Effector CD4-positive, alpha-beta T cell (primary cell): ENCODE measurements at places on chromosomes 16 and 17.
A peak's percentile ranks its signal among the peaks of the same experiment; 100 is the strongest.

DNA sequence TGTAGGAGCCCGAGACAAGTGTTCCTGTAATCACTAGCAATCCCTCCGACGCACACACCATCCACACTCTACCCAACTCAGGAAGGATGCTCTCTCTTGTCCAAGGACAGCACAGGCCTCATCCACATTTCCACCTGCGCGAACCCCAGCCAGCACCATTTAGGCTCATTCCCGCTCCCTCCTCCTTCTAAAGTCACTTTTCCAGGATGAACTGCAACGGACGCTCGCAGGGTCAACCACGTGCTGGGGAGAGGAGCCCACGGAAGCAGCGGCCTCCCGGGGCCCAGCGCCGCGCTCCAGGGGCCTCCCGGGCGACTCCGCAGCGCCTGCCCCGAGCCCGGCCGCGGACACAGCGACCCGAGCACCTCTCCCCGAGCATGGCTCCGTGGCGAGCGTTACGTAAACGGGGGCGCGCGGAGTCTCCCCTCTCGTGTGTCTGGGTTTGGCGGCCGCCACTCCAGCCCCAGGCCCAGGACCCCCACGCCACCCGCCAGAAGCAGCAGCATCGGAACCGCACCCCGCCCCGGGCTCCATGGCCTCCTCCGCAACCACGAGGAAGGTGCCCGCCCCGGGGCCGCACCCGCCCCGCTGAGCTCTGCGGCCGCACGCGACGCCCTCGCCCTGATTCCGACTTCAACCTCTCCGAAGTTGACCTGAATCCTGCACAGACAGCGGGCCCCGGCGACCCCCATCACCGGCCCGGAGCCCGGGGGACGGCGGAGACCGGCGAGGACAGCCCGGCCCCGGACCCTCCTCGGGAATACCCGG is 668 bp downstream of the USP36 start:
- DNase-seq = peak; percentile 19

GRCh38 chr17:76887802-76888201 is 19.6 kb downstream of the MGAT5B start:
- DNase-seq = no peak

- DNase-seq = peak; percentile 20
Observed at GRCh38 chr17:7549401-7550055, 670 bp downstream of the TNFSF12 start.

DNA sequence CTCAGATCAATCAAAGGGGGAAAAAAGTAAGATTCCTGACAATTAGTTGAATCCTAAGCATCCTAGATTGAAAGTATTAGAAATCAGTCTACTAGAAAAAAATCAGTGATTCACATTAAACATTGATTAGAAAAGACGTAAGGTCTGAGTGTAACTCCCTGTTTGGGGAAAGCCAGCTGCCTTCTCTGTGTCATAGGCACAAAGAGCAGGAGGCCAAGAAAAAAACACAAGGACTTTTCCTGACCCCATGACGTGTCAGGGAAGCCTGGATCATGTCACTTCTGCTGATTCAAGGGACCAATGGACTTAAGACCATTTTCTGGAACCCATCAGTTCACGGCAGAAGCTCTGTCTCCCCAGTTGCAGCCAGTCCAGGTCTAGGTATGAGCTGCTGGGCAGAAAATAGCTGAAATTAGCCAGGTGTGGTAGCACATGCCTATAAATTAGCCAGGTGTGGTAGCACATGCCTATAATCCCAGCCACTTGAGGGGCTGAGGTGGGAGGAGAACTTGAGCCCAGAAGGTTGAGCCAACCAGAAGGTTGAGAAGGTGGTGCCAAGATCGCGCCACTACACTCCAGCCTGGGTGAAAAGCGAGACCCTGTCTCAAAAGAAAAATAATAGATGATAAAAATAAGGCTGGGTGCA is 35.9 kb downstream of the RANBP10 start:
- no peak for DNase-seq

- DNase-seq = no peak
Observed at GRCh38 chr17:59671386-59671785, 35.8 kb downstream of the PTRH2 start.

- DNase-seq = no peak
Observed at GRCh38 chr17:34399725-34400124, 36.7 kb upstream of the CCL1 start.

- no peak for DNase-seq
Observed at GRCh38 chr16:4217204-4218131, 24.4 kb downstream of the SRL start.

- DNase-seq = no peak
Observed at GRCh38 chr17:3916825-3917224, 560 bp upstream of the P2RX1 start.

DNA sequence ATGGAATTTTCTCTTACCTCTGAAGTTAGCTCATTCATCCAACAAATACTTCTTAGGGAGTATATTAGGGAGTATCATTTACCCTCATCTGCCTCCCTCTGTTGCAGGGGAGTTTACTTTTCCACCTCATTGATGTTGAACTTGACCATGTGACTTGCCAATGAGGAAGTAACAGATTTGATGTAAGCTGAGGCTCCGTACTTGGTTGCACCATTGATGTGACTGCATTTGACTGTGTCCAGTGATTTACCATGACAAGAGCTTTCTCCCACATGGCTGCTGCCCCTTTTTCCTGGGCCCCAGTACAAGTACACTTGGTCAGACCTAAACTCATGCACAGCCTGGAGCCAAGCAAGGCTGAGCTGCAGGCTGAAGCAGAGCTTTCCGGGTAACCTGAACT is 81.6 kb upstream of the HS3ST2 start:
- DNase-seq = no peak
